ENCODE measurements at places on chromosomes 2 and 18.

DNA sequence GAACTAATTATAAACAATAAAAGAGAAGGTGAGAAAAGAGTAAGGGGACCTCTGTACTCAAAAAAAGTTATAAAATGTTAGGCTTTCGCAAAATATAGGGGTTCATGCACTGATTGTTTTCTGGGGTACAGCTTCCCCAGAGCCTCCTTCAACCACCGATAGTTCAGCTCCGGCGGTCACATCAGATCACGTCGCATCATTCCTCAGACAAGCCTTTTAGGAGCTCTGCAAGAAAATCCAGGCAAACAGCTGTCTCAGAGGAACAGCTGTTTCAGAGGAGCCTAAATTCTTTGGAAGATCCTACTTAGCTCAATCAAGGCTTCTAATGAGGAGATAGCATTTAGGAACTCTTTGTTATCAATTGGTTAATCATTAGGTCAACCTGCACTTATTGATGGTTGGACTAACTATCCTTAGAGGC is 78.7 kb downstream of the MYCN start:
- no peak for DNase-seq

DNA sequence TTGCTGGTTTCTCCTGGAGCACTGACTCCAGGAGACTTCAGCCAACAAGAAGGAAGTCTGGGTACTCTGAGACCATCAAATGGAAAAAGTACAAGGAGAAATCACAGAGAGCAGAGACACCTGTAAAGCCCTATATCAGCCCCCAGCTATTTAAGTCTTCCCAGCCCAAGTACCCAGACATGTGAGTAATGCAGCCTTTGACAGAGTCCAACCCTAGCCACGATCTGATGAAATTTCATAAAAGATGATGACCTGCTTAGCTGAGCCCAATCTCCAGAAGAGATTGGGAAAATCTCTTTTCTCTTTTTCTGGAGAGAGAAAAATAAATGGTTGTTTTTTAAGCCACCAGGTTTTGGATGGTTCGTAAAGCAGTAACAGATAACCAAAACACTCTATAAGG is 196.6 kb downstream of the NBAS start:
- no peak for DNase-seq

GRCh38 chr2:100302585-100302892 is 19.8 kb downstream of the LONRF2 start:
- DNase-seq: no peak

DNA sequence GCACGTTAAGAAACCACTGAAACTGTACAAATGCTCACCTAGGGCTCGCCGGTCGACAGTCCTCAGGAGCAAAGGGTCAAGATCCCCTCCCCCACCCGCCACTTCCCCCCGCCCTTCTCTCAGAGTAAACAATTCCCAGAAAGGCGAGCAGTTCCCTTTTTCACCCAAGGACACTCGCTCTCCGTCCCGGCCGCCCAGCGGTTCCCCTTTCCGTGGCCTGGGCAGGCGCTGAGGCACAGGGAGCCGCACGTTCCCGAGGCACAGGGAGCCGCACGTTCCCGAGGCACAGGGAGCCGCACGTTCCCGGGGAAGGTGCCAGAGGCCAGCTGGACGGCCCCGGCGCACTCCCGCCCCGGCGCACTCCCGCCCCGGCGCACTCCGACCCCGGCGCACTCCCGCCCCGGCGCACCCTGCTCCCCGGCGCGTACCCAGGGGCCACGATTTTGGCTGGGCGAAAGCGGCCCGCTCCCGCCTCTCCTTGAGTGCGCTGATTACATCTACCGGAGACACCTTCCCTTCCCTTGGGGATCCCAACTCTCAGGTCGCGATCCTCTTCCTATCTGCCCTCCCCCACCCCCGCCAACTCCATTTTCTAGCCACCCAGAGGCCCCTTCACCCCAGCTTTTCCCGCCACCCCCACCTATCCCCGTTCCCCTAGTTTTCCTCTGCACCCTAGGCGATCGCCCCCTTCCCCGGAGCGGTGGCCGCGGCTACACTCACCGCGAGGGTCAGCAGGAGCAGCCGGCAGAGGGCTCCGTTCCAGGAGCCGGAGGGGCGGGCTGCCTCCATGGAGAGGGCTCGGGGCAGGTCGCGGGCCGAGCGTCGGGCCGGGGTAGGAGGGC is 817 bp downstream of the DSC2 start:
- DNase-seq: peak; percentile 90

DNA sequence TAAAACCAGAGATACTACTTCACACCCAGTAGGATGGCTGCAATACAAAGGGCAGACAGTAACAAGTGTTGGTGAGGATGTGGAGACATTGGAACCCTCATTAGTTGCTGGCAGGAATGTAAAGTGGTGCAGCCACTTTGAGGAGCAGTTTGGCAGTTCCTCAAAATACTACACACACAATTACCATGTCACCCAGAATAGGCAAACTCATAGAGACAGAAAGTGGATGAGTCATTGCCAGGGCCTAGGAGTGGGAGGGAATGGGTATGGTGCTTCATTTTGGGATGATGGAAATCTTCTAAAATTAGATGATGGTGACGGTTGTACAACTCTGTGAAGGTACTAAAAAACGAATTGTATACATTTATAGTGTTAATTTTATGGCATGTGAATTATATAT is 54.8 kb downstream of the ATP9B start:
- no peak for DNase-seq

DNA sequence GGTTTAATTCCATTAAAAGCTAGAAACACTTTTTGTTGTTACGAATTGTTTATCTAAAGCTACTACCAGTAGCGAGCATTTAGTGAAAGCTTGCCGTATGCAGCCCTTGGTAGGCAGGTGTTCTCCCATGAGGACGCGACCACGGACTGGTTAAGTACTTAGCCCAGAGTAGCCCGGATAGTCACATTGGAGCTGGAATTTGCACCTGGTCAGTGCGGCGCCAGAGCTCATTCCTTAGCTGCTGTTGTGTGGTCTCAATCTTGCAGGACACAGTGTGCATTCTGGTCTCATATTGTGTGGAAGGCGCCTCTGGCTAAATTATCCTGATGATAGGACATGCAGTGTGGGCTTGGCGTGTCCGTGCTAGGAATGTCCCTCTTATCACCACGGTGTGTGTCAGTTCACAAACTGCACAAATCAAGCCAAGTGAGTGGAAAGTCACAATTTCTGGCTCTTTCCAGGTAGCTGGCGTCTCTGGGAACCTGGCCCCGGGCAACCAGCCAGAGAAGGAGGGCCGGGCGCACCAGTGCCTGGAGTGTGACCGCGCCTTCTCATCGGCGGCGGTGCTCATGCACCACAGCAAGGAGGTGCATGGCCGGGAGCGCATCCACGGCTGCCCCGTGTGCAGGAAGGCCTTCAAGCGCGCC is 133.3 kb downstream of the ZNF236 start:
- peak; percentile 95 for DNase-seq

- DNase-seq: no peak
Observed at GRCh38 chr2:144464730-144465129, 55.2 kb downstream of the ZEB2 start.

- DNase-seq: no peak
Observed at GRCh38 chr2:201901786-201902185, 95.4 kb downstream of the CDK15 start.

GRCh38 chr2:67408346-67408745 is 11.2 kb downstream of the ETAA1 start:
- no peak for DNase-seq

DNA sequence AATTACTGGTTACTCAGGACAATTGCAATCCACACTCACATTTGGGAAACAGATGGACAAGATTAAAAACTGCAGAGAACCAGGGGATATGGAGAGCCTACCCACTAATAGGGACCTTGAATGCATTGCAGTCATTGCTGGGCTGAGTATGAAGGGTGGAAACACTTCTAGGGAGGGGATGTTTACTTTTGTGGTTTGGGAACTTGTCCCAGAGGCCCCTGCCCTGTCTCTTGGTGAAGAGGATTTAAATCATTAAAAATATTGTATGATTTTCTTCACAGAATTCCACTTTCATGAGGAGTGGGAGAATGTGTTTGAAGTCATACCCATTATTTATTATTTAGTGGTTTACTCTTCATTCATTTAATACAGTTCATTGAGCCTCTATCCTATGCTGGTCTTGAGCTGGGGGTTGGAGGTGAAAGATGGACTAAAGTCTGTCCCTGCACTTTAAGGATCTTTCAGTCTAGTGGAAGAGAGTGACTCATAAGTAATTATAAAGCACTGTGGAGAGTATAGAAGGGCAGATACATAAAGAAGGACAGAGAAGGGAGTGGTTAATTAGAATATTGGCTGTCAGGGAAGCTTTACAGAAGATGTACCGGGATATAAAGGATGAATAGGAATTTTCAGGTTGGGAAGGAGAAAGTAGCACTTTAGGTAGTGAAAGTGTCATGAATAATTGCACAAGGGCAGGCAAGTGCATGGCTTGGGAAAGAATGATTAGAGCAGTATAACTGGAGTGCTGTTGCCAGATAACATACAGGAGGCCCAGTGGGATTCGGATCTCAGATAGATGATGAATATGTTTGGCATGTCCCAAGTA is 313.4 kb downstream of the LPIN1 start:
- no peak for DNase-seq

DNA sequence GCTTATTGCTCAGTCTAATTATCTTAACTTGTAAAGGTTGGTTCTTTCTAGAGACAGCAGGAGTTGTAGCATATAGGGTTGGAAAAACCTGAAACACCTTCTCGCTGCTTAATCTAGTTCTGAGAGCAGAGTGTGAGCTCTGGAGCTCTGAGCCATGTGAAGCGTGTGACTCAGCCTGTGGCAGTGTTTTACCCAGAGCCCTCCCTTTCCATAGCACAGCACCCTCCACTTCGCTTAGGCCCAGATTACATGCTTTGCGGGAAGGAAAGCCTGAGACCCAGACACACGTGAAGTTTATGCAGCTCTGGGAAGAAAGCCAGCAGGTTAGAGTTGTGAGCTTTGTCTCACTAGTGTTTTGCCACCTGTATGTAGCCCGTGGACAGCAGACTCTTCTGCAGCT is 74.5 kb downstream of the INPP4A start:
- no peak for DNase-seq

DNA sequence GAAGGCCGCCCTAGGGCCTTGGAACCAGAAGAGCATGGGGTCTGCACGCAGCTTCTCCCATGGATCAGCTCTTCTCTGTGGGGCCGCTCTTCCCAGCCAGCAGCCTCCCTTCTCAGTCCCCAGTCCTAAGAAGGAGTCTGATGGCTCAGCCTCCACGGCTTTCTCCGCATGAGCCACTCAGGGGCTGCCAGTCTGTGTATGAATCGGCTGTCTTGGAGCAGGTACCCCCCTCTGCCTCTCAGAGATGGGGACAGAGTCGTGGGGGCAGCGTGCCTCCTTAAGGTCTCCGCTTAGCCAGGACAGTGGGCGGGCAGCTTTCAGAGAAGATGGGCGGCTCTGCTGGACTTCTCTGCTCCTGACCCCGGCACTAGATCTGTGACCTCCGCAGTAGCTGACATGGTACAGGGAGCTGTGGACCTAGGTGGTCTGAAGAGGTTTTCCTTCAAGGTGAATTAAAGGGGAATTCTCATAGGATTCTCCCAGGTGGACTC is 21.6 kb downstream of the INPP5D start:
- DNase-seq: peak; percentile 30

- peak; percentile 38 for DNase-seq
Observed at GRCh38 chr2:233848276-233848675, 6.1 kb downstream of the HJURP start.

GRCh38 chr18:10262566-10262965 is 191.9 kb upstream of the APCDD1 start:
- no peak for DNase-seq

- no peak for DNase-seq
Observed at GRCh38 chr18:59861963-59862819, 37.6 kb upstream of the PMAIP1 start.

- no peak for DNase-seq
Observed at GRCh38 chr2:105488285-105488684, 89.4 kb upstream of the FHL2 start.

DNA sequence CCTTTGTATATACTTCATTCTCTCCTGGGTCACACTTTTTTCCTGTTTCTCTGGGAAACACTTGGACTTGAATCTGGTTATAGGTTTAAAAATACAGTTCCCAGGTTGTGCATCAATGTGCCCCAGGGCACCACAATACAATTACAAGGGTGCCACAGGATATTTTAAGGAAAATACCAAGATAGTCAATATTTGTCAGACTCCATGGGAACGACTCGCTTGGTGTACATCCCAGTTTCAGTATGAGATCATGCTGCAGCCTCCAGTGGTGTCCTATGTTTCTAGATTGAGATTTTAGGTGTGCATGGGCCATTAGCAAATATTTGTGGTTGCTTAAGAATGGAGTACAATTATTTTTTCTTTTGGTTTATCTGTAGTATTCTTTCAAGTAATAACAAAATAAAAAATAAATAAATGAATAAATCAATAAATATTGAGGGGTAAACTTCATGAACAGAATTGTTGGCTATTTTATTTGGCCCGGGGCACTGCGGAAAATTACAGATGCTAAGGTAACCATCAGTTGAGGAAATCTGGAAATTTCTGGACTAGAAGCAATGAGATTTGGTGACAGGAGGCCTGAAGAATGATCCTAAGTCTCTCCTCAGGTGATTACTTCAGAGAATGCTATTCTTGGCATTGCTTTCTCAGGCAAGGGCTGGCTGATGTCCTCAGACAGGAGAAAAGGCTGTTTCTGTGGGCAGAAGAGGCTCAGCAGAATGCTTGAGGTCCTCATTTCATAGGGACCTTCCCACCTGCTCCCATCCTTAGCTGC is 649.3 kb upstream of the SOX11 start:
- DNase-seq: no peak

GRCh38 chr2:124755386-124755785 is 730.3 kb downstream of the CNTNAP5 start:
- no peak for DNase-seq

- peak; percentile 67 for DNase-seq
Observed at GRCh38 chr2:142130111-142131009, 456 bp downstream of the LRP1B start.

GRCh38 chr2:178674122-178674521 is 133.1 kb downstream of the TTN start:
- DNase-seq: no peak

GRCh38 chr18:7532942-7533341 is 34.2 kb upstream of the PTPRM start:
- DNase-seq: no peak

DNA sequence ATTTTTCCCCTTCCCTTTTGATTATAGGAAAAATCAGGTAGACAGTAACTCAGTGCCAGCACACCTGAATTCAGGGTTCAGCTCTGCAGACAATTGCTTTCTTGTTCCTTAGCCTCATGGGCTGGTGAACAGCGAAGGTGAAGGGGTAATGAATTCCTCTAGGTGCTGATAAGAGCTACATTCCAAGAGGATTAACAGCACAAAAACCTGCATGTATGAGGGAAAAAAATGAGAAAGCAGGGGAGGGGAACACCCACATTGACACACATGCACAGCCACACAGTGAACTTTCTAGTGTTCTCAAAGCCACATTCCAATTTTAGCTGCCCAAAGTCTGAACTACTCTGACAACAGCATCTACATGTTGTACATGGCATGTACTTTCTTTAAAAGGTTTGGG is 46.1 kb downstream of the SPATS2L start:
- no peak for DNase-seq

DNA sequence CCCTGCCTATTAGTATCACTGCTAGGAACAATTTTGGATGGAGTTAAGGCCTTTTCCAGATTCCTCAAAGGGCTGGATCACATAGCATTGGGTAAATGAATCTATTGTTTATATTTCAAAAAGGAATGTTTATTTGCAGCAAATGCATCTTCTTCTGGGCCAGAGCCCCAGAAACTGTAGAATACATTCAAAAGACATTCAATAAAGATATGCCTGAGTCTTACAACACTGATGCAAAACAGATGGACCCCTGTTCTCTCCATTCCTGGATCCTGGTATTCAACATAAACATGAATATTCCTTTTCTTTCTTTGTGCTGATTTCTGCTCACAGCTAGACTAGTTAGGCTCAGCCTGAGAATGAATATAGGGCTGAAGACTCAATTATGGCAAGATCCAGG is 227.2 kb upstream of the KLHL29 start:
- DNase-seq: no peak

Measured in left lobe of liver (tissue), 2 donors.